T-helper 2 cell (primary cell): ENCODE measurements at places on chromosomes 13 and 19.

DNA sequence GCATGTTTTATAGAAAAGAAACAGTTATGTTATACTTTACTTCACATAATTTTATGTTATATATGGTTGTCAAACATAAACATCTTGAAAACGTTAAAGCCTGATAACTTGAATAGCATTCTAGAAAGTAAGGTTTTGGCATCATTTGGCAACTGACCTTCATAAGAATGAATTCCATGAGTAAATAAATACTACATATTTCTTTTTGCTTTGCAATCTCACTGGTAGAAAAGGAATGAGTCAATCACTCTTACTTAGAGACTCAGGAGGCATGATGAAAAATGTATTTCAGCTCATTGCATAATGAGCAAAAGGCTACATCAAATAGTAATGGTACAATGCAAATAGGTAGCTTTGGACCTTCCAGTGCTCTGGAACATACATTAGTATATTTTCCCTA, 1381.9 kb downstream of the EFNB2 start:
- no peak for DNase-seq

GRCh38 chr19:47663911-47664771, 49.1 kb upstream of the EHD2 start:
- no peak for DNase-seq

- DNase-seq = no peak
Observed at GRCh38 chr19:19057317-19057716, 6.5 kb upstream of the SLC25A42 start.

GRCh38 chr19:55305983-55306562, 19.1 kb downstream of the TMEM150B start:
- no peak for DNase-seq

- DNase-seq = no peak
Observed at GRCh38 chr13:28336193-28336657, 158.7 kb downstream of the FLT1 start.

GRCh38 chr19:31340042-31341025, 8.9 kb downstream of the TSHZ3 start:
- no peak for DNase-seq

DNA sequence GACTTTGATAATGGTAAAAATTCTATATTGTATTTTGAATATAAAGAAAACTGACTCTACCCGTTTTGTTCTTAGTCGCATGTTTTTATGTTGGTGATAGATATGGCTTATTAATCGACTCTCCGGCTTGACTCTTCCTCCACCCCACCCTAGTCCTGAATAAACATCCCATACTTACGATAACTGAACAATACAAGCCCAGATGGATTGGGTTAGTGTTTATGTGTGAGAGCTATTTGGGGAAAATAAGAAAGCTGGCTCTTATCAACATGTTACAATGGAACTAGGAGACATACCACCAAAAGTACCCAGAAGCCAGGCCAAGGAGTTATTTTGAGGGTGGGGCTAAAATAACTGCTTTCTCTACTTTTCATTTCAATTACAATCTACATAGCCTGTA, 796.3 kb downstream of the DIAPH3 start:
- DNase-seq = no peak

GRCh38 chr19:495402-496111, 729 bp upstream of the MADCAM1 start:
- DNase-seq = peak; percentile 36

DNA sequence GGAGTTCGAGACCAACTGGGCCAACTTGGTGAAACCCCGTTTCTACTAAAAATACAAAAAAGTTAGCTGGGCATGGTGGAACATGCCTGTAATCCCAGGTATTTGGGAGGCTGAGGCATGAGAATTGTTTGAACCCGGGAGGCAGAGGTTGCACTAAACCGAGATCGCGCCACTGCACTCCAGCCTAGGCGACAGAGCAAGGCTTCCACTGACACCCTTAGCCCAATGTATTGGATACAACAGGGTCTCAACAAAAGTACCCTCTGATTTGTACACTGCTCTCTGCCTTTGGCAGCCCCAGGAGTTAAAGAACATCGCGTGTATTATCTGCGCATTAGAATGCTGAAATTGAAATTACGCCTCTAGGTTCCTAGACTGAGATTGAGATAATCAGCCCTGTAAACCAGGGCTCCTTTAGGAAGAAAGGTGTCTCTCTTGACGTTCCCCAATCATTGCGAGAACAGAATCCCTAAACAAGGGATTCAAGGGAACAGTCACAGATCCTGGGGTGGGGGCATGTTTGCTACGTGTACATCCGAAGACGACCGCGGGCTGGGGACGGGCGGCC, 21.9 kb downstream of the IPO5 start:
- no peak for DNase-seq

DNA sequence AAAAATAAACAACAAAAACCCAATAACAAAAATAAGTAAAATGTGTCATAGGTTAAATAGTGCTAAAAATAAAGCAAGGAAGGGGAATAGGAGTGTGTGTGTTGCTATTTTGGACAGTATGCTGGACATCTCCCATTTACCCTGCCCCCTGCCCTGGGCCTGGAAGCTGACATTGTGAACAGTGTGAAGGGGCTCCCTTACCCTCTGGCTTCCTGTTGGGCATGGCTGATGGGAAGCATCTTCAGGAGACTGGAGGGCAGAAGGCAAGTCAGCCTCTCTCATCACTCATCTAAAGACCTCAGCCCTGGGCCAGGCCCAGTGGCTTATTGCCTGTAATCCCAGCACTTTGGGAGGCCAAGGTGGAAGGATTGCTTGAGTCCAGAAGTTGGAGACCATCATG, 26.7 kb downstream of the KCTD15 start:
- DNase-seq = no peak

- no peak for DNase-seq
Observed at GRCh38 chr13:90430127-90430526, 917.4 kb upstream of the MIR17HG start.

DNA sequence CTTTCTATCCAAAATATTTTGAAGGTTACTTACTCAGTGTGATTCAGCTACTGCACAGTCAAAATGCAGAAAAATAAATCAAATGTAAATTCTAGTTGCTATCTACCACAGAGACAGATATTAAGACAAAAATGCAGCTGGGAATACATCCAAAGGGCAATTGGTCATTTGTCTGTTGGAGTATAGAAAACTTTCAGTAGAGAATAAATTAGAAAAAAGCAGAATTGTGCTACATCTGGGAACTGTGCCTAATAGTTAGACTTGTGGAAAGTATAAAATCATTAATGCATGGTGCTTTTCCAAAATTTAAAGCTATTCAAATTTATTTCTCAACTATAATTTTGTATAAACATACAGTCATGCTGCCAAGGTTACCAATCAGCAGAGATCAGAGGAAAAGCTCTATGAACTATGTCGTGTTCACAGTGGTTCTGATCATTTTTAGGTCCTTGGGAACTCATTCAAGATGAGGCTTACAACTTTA, 1635.8 kb downstream of the PCDH9 start:
- DNase-seq = no peak

DNA sequence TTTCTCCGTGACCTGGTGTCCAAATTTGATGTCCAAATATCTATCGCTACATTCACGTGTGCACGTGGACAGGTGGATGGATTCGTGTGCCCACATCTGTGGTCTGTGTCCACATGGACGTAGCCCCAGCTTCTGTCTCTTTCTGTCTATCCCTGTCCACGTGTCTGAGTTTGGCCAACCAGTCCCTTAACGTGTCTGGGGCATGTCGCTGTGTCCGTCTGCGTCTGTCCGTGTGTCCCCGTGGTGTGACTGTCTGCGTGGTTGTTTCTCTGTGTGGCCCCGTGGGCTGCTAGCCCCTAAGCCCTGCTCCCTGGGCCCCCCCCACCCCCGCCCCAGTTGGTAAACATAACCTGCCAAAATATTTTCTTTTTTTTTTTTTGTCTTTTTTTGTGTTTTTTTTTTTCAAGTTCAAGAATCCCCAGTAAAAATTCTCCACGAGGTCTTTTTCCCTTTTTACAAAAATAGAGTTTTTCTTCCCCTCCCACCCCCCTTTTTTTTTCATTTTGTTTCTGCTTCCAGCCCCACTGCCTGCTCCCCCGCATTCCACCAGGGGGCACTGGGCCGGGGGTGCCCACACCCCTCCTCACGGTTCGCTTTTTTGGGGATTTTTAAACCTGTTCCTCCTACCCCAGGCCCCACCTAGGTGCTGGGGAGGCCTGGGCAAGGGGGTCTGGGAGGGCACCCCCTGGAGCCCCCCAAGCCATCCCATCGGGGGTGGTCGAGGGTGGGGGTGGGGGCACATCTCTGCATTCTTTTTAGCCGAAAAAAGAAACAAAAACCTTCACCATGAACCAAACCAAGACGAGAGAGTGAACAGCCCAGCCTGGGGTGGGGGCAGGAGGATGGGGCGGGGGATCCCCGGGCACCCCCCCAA, 18.3 kb downstream of the PRKCSH start:
- DNase-seq = no peak

DNA sequence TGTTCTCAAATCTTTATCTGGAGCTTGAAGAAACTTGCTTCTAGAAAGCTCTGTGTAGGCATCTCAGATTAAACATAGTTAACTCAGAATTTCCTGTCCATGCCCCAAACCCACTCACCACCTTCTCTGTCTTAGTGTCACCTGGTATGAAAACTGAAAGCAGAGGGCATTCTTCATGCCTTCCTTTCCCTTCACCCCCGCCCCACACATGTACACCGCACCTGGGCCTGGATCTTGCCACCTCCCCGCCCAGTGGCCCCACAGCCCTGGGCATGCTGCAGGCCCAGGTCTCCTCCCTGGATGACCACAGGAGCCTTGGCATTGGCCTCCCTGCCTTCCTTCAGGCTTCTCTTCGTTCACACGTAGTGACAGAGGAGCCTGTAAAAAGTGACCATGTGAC, 15.8 kb downstream of the CFAP97D2 start:
- peak; percentile 8 for DNase-seq

DNA sequence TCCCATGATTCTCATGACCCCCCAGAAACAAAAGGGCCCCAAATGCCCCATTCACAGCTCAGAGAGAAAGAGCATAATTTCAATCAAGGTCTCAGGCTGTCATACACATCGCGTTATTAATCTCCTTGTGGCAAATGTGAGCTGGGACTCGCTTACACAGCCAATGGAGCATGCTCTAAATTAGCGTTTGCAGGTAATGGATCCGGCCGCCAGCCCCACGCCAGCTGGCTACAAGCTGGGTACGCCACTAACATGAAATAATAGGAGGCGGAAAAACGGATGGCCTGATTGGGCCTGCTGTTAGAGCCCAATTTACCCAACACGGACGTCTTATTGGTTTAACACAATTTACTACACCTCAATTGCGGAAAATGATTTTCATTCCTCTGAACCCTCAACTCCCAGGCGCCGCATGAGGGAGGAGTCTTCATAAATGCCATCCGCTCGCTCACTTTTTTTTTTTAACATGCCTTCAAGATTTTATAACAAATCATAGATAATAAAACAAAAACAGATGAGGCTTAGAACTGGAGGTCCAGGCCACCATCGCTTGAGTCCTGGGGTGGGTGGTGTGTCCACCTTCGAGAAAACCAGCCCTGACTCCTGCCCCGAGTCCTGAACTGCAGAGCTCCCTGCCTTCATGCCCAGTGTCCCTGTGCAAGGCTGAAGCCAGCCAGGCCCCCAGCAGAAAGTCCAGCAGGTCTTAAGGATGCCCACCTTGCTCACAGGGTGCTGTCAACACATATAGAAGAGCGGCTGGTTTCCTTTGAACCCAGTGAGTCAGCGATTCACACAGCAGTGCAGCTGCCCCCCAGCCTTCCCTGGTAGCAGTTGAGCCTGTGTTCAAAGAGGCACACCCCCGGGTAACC, 62.1 kb downstream of the PEPD start:
- no peak for DNase-seq

DNA sequence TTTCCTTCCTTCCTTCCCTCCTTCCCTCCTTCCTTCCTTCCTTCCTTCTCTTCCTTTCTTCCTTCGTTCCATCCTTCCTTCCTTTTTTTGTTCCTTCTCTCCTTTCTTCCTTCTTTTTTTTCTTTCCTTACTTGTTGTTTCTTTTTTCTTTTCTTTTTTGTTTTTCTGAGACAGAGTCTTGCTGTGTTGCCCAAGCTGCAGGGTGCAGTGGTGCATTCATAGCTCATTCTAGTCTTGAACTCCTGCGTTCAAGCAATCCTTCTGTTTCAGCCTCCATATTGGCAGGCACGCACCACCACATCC, 5.5 kb upstream of the EEF2 start:
- DNase-seq = no peak

DNA sequence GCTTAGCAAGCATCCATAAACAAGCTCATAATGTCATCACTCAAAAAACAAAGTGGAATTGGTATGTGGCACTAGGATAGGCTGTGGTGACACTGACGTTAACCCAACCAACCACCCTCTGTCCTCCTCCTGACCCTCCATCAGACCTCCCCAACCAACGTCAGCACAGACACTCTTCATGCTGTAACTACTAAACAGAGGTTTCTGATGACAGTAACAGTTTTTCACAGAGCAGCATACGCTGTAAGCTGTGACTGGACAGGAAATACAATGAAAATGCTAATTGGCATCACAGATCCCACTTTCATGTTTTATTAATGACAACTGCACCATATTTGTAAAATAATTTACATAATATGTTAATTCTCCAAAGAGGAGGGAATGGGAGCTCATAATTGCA, 238.0 kb downstream of the IRS2 start:
- no peak for DNase-seq

DNA sequence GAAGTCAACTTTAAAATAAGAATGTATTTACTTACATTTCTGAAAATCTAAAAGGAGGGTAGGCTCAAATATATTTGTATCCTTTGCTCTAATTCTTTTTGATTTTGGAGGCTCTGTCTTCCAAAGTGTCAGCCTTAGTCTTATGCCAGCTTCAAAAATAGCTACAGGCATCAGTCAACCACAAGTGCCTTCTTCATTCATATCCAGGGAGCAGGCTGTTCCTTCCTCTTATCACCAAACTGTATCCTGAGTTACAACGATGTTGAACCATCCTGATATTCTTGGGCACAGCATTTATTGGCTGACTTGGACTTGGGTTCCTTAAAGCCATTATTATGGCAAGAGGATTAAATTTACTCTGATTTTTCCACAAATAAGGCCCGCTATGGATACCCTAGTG, 1161.3 kb downstream of the PCDH17 start:
- DNase-seq = no peak

GRCh38 chr19:38093587-38093986, 130.4 kb downstream of the DPF1 start:
- no peak for DNase-seq

DNA sequence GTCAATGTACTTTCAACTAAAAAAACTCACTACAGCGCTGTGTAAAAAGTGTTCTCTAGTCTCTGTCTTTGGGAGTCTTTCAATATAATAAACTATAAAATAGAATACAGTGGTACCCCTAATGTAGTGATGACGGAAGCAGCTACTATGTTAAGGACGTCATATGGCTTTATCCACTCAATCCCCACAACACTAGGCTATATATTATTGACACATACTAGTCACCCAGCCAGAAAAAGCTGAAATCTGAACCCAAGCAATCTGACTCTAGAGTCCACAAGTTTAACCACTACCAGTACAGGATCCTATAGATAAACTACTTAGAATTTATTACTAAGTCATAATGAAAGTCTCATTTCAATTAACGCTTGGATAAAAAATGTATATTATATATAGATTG, 48.3 kb downstream of the ELF1 start:
- no peak for DNase-seq

DNA sequence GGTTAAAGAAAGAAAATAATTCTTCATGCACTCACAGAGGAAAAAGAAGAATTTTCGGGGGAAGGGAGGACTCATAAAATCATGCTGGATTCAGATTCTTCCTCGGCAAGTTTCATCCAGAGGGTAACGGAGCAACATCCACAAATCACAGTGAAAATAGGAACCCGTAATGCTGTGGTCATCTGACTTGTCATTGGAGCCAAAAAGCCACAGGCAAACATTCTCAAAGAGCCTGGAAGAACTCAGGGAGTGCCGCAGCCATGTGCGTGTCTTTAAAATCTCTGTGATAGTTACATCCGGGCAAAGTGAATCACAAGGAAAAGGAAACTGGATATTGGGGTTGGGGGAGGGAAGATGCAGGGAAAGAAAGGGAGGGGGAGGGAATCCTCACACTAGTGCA, 33.0 kb upstream of the VSTM2B start:
- DNase-seq = no peak
